ENCODE measurements at places on chromosomes 3 and 15. TPM values are rescaled to one million over a fixed set of nuclear protein-coding genes. Genes with fewer than 3 reads are reported as not detected.

- no peak for DNase-seq
These were observed 66.5 kb upstream of the SNTN start for GRCh38 chr3:63585927-63586326.

- DNase-seq = no peak
These were observed 71.9 kb downstream of the FILIP1L start for GRCh38 chr3:100042166-100042981.

GRCh38 chr3:104088738-104089137 is 1278.0 kb upstream of the ALCAM start:
- no peak for DNase-seq

The SCAMP5 gene
- 0.44 TPM for total RNA-seq

DNA sequence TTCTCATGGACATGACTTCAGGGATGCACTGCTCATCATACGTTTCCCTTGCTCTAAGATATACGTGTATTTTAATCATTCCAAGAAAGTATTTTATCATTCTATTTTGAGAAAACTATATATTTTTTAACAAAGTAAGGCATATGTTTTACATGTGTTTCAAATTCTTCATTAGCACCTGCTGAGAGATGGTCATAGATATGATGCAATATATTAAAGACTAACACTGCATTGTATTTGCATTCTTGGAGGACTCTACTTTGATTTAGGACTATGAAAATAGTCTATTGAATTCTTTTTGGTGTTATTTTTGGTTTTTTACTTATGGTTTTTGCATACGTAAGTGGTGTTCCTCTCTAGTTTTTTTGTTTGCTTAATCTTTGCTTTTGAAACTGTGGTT is 54.2 kb upstream of the MTMR10 start:
- no peak for DNase-seq

GRCh38 chr15:100580414-100580813 is 21.6 kb downstream of the LINS1 start:
- no peak for DNase-seq

GRCh38 chr15:47794252-47794914 is 77.1 kb downstream of the SEMA6D start:
- DNase-seq = no peak

GRCh38 chr15:72207558-72208085 is 10.0 kb upstream of the GRAMD2A start:
- DNase-seq = no peak

DNA sequence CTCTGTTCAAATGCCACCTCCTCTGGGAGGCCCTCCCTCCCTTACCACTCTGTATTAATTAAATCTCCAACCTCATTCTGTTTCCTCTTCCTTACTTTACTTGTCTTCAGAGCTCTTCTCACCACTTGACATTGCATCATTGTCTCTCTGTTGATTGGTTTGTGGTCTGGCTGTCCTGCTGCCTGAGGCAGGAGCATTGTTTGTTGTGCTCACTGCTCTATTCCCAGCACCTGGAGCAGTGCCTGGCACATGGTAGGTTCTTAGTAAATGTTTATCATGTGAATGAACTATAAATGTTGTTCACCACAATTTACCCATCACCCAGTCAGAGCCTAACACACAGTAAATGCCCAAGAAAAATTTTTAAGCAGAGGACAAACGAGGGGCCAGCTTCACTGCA is 6.7 kb upstream of the BFSP2 start:
- DNase-seq = no peak

GRCh38 chr3:31755926-31756658 is 223.4 kb downstream of the STT3B start:
- peak; percentile 11 for DNase-seq

- DNase-seq = no peak
These were observed 29.9 kb upstream of the PFN2 start for GRCh38 chr3:150000641-150001040.

The INSYN1 gene
- total RNA-seq = not detected

DNA sequence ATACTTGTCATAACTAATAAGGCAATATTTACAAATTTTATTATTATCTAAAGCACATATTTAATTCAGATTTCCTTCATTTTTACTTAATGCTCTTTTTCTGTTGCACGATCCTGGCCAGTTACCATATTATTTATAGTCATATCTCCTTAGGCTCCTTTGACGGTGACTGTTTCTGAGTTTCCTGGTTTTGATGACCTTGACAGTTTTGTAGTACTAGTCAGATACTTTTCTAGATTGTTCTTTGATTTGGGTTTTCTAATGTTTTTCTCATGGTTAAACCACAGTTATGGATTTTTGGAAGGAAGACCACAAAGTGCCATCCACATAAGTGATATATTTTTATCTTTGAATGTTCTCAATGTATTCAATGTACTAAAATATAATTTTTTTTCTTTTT is 171.0 kb upstream of the NANOGP8 start:
- DNase-seq = no peak

- no peak for DNase-seq
These were observed 50.1 kb downstream of the GLCE start for GRCh38 chr15:69210574-69210973.

- DNase-seq = no peak
These were observed 35.9 kb upstream of the MRPS22 start for GRCh38 chr3:139307601-139308555.

The DNAH12 gene
- not detected for total RNA-seq

The RARRES1 gene
- total RNA-seq = not detected

GRCh38 chr15:42544853-42545629 is 3.6 kb downstream of the LRRC57 start:
- DNase-seq = no peak

- DNase-seq = no peak
These were observed 199.5 kb downstream of the KLF13 start for GRCh38 chr15:31525988-31526665.

The CHL1 gene
- total RNA-seq = not detected

- no peak for DNase-seq
These were observed 1416.0 kb upstream of the ALCAM start for GRCh38 chr3:103950676-103951075.

Measured in activated naive CD8-positive, alpha-beta T cell treated with anti-CD3 and anti-CD28 coated beads for 36 hours (primary cell).